ENCODE measurements at places on chromosomes 3 and 15. TPM values are rescaled to one million over a fixed set of nuclear protein-coding genes. Genes with fewer than 3 reads are reported as not detected.
A peak's percentile ranks its signal among the peaks of the same experiment; 100 is the strongest.

Gene REC114
- not detected for total RNA-seq

DNA sequence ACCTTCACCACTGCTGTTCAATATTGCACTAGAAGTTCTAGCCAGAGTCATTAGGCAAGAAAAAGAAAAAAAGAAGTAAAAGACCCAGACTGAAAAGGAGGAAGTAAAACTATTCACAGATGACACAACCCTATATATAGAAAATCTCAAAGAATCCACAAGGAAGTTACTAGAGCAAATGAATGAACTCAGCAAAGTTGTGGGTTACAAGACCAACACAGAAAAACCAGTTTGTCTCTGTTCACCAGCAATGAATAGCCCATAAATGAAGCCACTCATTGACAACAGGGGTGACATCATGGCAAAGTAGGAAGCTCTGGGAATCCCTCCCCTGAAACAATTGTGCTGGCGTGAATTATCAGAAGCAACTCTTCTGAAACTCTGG lies 4.6 kb downstream of the CFAP100 start:
- DNase-seq: peak; percentile 14

Gene TMEM40
- not detected for total RNA-seq

DNA sequence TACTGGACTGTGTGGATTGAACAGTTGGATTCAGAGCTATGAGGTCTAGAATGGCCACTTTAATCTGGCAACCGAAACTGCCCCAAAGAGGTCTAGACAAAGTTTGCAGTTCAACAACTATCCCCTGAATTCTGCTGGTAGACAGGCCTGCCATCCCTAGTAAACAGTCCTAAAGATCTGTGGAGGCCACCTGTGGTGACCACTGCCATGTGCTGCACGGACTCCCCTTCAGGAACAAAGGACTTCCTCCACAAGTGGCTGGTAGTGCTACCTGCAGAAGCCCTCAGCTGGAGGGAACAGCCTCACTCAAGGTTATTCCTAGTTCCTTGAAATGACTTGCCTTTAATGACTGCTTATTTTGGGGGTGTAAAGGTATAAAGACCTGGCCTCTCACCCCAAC lies 6.1 kb downstream of the TNFAIP8L3 start:
- DNase-seq: no peak

Gene CDC25A
- total RNA-seq: 5.0 TPM

Gene NR2F2
- total RNA-seq: 25.0 TPM

DNA sequence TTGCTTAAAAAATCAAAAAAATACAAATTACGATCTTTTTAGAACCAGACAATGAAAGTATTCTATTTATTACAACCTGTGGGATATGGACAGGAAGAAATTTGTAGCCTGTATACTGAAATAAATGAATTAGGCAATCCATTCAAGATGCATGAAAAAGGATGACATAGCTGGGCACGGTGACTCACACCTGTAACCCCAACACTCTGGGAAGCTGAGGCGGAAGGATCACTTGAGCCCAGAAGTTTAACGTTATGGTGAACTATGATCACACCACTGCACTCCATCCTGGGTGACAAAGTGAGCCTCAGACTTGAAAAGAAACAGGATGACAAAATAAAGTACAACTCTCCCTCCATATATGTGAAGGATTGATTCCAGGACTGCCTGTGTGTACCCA lies 74.1 kb downstream of the MSL2 start:
- no peak for DNase-seq

- peak; percentile 18 for DNase-seq
Measured at GRCh38 chr15:36334059-36334458, 245.4 kb upstream of the CDIN1 start.

DNA sequence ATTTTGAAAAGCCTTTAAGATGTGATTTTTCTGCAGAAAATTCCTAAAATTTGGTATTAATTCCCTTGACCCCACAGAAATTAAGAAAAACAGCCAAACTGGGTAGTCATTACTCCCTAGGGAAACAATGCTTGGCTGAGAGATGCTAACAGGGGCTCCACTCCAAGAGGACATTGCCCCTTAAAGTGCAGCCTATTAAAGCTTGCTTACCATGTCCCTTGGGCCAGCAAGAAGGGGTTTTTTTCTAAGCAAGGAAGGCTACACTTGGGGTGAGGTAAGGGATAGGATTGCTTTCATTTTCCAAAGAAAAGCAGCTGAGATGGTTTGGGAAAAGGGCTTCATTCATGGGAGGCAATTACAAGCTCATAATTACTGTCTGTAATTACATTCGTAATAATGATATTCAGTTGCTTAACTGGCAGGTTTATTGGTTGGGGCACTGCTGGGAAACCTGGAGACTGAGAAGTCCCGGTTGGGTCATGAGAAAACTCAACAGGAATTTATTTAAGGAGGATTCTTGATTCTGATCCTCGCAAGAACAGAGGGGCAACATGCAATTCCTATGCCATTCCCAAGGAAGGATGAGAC lies 247.5 kb downstream of the NR1D2 start:
- no peak for DNase-seq

DNA sequence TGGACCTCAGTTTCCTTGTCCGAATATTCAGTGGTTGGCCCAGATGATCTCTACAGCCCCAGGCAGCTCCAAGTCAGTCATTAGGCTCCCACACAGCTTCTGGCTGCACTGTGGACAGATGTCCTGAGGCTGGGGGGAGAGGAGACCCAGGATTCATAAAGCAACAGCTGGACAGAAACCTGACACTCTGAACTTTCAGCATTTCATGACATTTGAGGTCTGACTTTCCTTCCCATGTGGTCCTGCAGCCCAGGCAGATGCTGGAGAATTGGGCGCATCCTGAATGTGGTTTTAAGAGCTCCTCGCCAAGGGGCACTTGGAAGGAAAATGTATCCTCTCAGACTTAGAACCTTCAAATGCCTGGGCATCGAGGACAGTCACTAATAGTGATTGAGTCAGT lies 307.6 kb upstream of the LRRFIP2 start:
- no peak for DNase-seq

Gene ACY1
- 10.7 TPM for total RNA-seq

Gene C3orf18
- 0.87 TPM for total RNA-seq

DNA sequence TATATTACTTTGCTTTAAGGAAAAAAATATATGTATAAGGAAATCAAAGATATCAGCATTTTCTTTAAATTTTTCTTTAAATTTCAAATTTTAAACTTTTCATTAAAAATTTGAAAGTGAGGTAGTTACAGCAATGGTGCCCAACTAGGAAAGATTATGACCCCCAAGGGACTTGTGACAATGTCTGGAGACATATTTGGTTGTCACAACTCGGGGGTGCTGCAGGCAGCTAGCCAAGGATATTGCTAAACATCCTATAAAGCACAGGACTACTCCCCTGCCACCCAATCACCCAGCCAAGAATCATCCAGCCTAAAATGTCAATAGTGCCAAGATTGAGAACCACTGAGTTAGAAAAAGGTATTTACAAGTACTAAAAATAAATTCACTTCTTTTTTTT lies 57.3 kb downstream of the SLC4A7 start:
- DNase-seq: no peak

Gene TEX55
- total RNA-seq: not detected

- no peak for DNase-seq
Measured at GRCh38 chr3:46264002-46264401, 21.7 kb downstream of the CCR3 start.

Gene SLC6A1
- under 0.01 TPM for total RNA-seq

DNA sequence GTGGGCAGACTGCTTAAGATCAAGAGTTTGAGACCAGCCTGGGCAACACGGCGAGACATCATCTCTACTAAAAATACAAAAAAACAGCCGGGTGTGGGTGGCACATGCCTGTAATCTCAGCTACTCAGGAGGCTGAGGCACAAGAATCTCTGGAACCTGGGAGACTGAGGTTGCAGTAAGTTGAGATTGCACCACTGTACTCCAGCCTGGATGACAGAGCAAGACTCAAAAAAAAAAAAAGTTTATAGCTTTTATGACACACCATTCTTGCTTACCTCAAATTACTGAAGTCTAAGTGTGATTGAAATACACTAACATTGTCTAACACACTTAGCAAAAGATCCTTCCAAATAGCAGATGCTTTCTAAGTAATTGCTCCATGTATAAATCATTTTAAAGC lies 207.6 kb downstream of the STAG1 start:
- DNase-seq: no peak

DNA sequence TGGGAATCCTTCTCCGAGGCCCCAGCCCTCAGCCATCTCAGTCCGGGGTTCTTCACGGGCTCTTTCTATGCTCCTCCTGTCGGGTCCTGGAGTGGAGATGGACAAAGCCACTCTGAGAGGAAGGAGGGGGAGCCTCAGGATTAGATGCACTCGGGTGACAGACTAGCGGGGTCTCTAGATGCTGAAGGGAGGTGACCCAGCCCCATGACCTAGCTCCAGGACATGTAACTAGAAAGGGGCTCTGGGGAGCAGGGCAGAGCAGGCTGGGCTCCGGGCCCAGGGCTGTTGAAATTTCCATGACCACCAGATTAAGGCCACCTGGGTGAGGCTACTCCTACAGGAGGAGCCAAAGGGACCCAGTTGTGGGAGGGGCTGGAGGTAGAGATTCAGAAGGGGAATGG lies 14.8 kb upstream of the SKIC8 start:
- no peak for DNase-seq

Gene CAND2
- 1.5 TPM for total RNA-seq

- no peak for DNase-seq
Measured at GRCh38 chr3:101811875-101812274, 32.9 kb downstream of the NXPE3 start.

Gene ALDH1A2
- 34.5 TPM for total RNA-seq

Gene ZNF80
- not detected for total RNA-seq

Gene ARHGEF3
- total RNA-seq: 7.2 TPM

Gene EIF4E3
- 0.60 TPM for total RNA-seq

Gene CASR
- total RNA-seq: not detected

- DNase-seq: no peak
Measured at GRCh38 chr3:81601707-81602305, 159.6 kb downstream of the GBE1 start.

DNA sequence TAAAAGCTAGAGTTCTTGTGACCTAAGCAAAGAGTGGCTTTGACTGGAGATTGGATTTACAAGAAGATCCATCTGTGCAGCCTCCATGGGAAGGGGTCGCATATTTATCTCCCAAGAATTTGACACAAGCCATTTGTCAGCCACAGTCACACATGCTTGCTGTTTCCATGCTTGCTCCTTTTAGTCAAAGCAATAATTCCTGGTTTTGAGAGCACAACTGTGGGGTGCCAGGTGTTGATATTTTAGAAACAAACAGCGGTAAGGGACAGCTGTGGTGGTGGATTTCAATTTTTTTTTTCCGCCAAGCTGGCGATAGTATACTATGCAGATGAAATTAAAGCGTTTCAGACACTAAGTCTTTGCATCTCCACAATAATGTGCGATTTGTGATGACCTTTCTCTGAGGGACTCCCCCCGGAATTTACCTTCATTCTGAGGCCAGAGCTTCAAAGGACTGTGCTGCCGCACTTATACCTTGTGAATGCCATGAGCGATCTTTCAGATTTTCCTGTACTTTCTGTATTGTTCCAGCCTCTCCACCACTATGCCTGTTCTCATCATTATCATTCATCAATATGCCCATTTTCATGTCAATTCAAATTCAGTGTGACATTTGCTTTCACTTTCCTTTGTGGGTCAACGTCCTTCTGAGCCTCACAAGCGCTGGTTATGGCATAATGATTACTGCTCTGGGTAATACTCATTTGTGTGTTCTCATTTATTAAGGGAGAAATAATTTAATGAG lies 108.2 kb upstream of the KBTBD8 start:
- DNase-seq: no peak

Gene AHSG
- total RNA-seq: not detected

DNA sequence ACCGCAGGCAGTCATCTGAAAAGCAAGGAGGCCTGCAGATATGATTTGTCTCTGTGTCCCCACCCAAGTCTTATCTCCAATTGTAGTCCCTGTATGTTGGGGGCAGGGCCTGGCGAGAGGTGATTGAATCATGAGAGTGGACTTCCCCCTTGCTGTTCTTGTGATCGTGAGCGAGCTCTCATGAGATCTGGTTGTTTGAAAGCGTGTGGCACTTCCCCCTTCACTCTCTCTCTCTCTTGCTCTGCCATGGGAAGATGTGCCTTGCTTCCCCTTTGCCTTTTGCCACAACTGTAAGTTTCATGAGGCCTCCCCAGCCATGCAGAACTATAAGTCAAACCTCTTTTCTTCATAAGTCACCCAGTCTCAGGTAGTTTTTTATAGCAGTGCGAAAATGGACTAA lies 83.3 kb downstream of the TMCO5A start:
- no peak for DNase-seq

Gene ZNF385D
- total RNA-seq: 1.8 TPM

DNA sequence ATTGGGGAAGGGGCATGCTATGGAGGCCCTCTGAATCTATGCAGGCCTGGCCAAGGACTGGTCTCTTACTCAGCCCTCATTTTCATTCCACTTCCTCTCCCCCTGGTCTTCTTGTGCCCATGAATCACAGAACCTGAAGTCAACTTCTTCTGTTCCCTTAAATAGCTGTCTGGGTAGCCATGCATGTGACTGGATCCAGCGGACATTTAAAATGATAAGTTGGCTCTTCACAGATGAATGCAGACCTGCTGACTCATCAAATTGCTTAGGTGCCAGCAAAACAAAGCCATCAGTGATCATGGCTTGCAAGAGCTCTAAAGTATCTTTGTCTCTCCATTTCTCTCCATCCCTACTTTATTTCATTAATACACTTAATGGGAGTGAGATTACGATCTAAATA lies 90.1 kb upstream of the CADPS start:
- DNase-seq: no peak

Gene FOXB1
- not detected for total RNA-seq

DNA sequence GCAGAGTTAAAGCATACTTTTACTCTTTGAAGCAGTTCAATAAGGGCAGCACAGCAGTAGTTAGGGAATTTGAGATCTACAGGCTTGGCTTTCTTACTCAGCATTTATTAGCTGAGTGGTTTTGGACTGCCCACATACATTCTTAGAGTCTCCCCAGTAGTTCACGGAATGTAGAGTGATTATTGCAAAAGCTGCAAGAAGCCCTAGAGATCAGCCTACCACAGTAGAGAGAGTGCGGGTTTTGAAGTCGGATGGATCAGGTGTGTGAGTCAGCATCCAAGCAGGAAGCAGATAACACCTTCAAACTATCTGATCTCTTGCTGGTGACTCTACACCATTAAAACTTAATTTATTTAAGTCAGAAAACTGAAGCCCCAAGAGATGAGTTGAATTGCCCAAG lies 171.9 kb downstream of the SYNPR start:
- DNase-seq: no peak

GRCh38 chr3:196348698-196349097 lies 10.5 kb upstream of the TM4SF19 start:
- DNase-seq: no peak

- peak; percentile 24 for DNase-seq
Measured at GRCh38 chr3:50352781-50353180, 2.1 kb downstream of the CYB561D2 start.

Gene ATP13A5
- not detected for total RNA-seq

All from lung microvascular endothelial cell (primary cell).